Smooth muscle cell of trachea (primary cell): ENCODE measurements at places on chromosomes 1 and 21. TPM values are rescaled to one million over a fixed set of nuclear protein-coding genes. Genes with fewer than 3 reads are reported as not detected.

The PPM1J gene
- 1.3 and 1.5 TPM in 2 replicates for total RNA-seq

The TBX15 gene
- total RNA-seq = under 0.01 TPM in 1 of 2 replicates, not detected in the other

The NBPF10 gene
- total RNA-seq = 2.0 and 4.4 TPM in 2 replicates

The STXBP3 gene
- 60.2 and 75.3 TPM in 2 replicates for total RNA-seq

The IVL gene
- not detected in 2 replicates for total RNA-seq

The CYP4A11 gene
- total RNA-seq = not detected in 2 replicates

The CRNN gene
- not detected in 2 replicates for total RNA-seq

The SELL gene
- total RNA-seq = 0.15 and 0.50 TPM in 2 replicates

The PRKAA2 gene
- total RNA-seq = 3.0 and 4.1 TPM in 2 replicates

The CD160 gene
- not detected in 2 replicates for total RNA-seq

The CCDC185 gene
- 0.17 TPM in 1 of 2 replicates, not detected in the other for total RNA-seq

The EXTL1 gene
- 0.29 and 0.83 TPM in 2 replicates for total RNA-seq

The A3GALT2 gene
- total RNA-seq = 0.44 TPM in 1 of 2 replicates, not detected in the other

The FAM167B gene
- 0.29 and 0.66 TPM in 2 replicates for total RNA-seq

The MSH4 gene
- total RNA-seq = under 0.01 and 0.33 TPM in 2 replicates

The COP1 gene
- 47.1 and 66.0 TPM in 2 replicates for total RNA-seq

The FCRL4 gene
- total RNA-seq = not detected in 2 replicates

The C1QC gene
- not detected in 2 replicates for total RNA-seq

The FCER1A gene
- total RNA-seq = not detected in 2 replicates

The FOXO6 gene
- total RNA-seq = not detected in 2 replicates

The HPCAL4 gene
- not detected in 2 replicates for total RNA-seq

The ERG gene
- total RNA-seq = 0.44 TPM in 1 of 2 replicates, not detected in the other
